ENCODE measurements at places on chromosomes 13 and 19. TPM values are rescaled to one million over a fixed set of nuclear protein-coding genes. Genes with fewer than 3 reads are reported as not detected.

Gene ACP7
- polyA plus RNA-seq: 0.22 TPM

Gene RFPL4AL1
- not detected for polyA plus RNA-seq

Gene RETN
- 1.2 TPM for polyA plus RNA-seq

Gene MYO1F
- polyA plus RNA-seq: 161 TPM

Gene CCDC70
- polyA plus RNA-seq: not detected

Gene C1QTNF9B
- polyA plus RNA-seq: not detected

Gene ZNF418
- polyA plus RNA-seq: 3.3 TPM

Gene ZNF792
- 15.4 TPM for polyA plus RNA-seq

Gene MBD3L2
- not detected for polyA plus RNA-seq

Gene NLRP5
- not detected for polyA plus RNA-seq

Gene PDX1
- not detected for polyA plus RNA-seq

Gene NLRP9
- polyA plus RNA-seq: not detected

Gene APOC1
- not detected for polyA plus RNA-seq

Gene NOTCH3
- not detected for polyA plus RNA-seq

Gene TNFSF13B
- 10.7 TPM for polyA plus RNA-seq

Gene GIPC1
- polyA plus RNA-seq: 43.4 TPM

Gene SMIM44
- not detected for polyA plus RNA-seq

Gene CD209
- not detected for polyA plus RNA-seq

Gene CGB5
- polyA plus RNA-seq: not detected

Gene COPE
- 300 TPM for polyA plus RNA-seq

Gene TICAM1
- 13.8 TPM for polyA plus RNA-seq

Gene ONECUT3
- not detected for polyA plus RNA-seq

Gene LINGO3
- polyA plus RNA-seq: 9.2 TPM

Gene CYSLTR2
- polyA plus RNA-seq: 0.33 TPM

Gene ZNF208
- 0.51 TPM for polyA plus RNA-seq

Gene PCDH17
- not detected for polyA plus RNA-seq

Measured in CD8-positive, alpha-beta memory T cell (primary cell).